ENCODE measurements at places on chromosomes 7 and 10.

GRCh38 chr7:15341817-15342216, 220.0 kb downstream of the AGMO start:
- DNase-seq: no peak

- DNase-seq: no peak
Observed at GRCh38 chr7:38311329-38311937, 38.0 kb upstream of the TARP start.

DNA sequence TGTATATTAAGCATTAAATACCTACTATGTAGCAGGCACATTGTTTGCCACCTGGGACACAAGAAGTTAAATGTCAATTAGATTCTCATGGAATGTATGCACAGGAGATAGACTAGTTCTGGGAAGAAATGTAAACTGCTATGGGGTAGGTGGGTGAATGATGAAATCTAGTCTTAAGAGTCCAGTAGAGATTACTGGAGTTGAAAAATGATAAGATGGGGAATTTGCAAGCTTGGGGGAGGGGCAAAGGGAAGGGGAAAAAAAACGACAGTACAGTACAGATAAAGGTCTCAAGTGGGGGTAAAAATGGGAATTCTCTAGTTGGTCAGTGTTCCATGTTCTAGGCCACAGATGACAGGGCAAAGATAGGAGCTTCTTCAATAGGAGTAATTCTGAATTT, 94.4 kb downstream of the ATE1 start:
- no peak for DNase-seq

- DNase-seq: no peak
Observed at GRCh38 chr10:98487649-98488048, 40.9 kb upstream of the HPS1 start.

DNA sequence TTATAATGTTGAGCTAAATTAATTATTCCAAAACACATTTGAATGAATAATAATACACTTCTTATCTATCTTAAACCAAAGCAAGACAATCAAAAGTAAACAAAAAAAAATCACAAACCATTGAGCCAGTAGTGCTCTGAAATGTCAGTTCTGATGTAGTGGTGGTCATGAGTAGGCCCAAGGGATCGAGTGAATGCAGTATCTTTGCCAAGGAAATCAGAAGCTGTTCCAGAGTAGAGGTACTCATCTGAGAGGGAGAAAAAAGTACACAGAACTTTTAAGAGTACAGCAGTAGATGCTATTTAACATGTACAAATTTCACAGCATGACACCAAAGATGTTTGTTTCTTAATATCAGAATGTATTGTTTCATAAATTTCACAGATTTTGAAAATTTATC, 121.5 kb downstream of the SEMA3D start:
- DNase-seq: no peak

DNA sequence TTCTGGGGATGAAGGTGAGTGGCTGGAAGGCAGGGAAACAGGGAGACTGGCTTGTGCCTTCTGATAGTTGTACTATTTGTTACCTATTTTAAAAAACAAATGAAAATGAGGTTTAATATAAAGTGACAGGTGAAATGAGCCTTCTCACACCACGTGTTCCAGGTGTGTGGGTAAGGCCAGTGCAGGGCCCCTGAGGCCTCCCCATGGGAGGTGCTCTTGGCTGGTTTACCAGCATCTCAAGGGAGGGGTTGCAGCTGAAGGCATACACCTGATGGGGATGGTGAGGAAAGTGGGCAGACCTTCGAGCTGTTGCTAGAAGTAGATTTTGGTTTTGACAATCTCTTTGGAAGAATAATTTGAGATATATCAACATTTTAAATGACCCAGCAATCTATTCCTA, 103.6 kb downstream of the ARHGAP22 start:
- DNase-seq: no peak

- DNase-seq: no peak
Observed at GRCh38 chr10:116611153-116611545, 9.6 kb upstream of the PNLIPRP2 start.

DNA sequence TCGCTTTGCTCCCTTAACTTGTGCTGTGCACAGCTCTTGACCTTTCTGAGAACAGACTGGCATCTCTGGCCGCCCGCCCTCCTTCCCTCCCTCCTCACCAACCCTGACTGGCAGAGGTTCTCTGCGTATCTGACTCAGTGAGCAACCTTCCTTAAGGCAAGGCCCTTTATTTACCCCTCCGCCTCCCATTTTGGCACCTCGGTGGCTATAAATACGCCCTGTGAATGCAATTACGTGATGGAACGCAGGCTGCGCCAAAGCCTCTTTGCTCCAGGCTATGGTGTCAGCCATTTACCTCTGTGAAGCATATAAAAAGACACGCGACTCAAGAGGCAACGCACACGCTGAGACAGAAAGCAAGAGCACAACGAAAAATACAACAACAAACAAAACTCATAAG, 764.3 kb downstream of the SUGCT start:
- DNase-seq: no peak

DNA sequence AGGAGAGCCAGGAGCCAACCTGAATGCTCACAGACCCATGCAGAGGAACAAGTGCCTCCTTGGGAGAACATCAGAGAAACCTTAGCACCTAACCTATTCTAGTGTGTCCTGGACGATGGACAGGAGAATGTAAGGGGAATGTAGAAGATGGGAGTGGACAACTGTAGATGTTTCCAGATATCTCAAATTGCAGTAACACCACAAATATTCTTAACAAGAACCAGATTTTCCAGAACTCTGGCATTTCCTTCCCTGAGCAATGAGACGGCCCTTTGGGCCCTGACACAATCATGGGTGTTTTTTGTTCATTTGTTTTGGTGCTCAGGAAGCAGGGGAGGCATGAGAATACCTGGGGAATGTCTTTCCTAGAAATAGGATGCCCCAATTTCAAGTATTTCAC, 196.1 kb upstream of the PRSS1 start:
- DNase-seq: no peak

GRCh38 chr7:100908512-100908911, 12.8 kb upstream of the ACHE start:
- no peak for DNase-seq

- DNase-seq: no peak
Observed at GRCh38 chr10:17961551-17962422, 10.1 kb downstream of the SLC39A12 start.

- no peak for DNase-seq
Observed at GRCh38 chr7:97667359-97667758, 64.5 kb upstream of the TAC1 start.

DNA sequence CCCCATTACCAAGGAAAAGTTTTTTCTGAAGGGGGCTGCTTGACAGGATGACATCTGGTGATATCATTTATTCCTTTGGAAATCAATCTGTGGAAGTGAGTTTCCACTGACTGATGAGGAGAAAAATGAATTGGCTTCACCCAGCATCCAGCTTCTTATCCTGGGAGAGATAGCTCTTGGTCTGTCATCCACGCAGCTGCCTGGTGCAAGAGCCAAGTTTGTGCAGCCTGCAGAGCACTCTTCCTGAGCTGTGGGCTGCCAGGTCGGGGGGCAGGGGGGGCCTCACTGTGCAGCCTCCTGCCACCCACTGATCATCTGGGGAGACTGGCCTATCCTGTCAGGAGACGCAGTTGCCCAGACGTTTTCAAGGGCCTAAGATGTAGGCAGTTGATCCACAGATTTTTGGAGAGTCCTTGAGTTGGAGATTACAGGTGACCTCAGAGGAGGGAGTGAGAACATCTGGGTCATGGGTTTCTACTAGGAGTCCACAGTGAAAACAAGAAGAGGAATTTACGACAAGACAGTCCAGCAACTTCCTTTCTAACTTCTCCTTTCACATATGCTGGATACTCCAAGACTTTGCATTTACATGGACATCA, 75.4 kb downstream of the EGFR start:
- DNase-seq: no peak

- no peak for DNase-seq
Observed at GRCh38 chr7:668139-668931, 58.2 kb upstream of the DNAAF5 start.

GRCh38 chr10:89283936-89284475, 17.8 kb upstream of the IFIT2 start:
- DNase-seq: no peak

GRCh38 chr7:93559639-93560491, 14.7 kb downstream of the CALCR start:
- DNase-seq: no peak

- DNase-seq: no peak
Observed at GRCh38 chr7:74013539-74014272, 14.3 kb upstream of the ELN start.

- DNase-seq: no peak
Observed at GRCh38 chr7:1977876-1978441, 254.8 kb downstream of the MAD1L1 start.

GRCh38 chr10:116877391-116877790, 28.1 kb downstream of the ENO4 start:
- no peak for DNase-seq

GRCh38 chr7:128053023-128053422, 21.8 kb upstream of the LRRC4 start:
- DNase-seq: no peak

- no peak for DNase-seq
Observed at GRCh38 chr7:56009695-56010094, 41.5 kb downstream of the PSPH start.

GRCh38 chr10:60964257-60965235, 20.6 kb upstream of the RHOBTB1 start:
- no peak for DNase-seq

- no peak for DNase-seq
Observed at GRCh38 chr7:32047075-32047474, 23.1 kb downstream of the PDE1C start.

DNA sequence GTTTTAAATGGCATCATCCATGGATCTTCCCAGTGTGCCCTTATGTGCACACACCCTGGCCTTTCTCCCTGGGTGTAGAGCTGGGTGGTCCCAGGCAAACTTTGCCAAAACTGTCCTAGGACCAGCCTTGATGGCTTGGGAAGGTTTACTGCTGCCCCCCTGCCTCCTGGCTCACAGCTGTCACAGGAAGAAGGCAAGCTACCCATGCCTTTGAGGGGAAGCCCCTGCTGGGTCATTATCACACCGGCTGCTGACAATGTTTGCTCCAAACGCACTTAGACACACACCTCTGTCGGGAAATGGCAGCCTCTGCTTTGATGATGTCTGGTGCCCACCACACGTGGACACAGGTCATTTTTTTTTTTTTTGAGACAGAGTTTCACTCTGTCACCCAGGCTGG, 25.2 kb upstream of the FIGNL1 start:
- DNase-seq: no peak

DNA sequence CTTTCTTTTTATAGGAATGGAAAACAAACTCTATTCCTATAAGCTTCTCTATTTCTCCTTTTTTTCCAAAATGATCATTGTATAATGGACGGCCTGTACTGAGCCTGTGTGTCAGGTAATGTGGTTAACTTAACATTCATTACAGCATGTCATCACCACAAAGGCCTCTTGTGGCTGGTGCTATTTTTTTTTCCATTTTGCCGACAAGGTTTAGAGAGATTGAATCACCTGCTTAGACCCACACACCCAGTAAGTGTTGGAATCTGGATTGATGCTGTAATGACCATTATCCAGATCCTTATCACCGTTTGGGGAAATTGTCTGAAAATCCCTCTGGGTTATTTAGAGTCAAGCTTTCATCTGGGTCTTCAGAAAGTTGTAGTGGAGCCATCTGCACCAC, 18.5 kb downstream of the AKR1B15 start:
- no peak for DNase-seq

DNA sequence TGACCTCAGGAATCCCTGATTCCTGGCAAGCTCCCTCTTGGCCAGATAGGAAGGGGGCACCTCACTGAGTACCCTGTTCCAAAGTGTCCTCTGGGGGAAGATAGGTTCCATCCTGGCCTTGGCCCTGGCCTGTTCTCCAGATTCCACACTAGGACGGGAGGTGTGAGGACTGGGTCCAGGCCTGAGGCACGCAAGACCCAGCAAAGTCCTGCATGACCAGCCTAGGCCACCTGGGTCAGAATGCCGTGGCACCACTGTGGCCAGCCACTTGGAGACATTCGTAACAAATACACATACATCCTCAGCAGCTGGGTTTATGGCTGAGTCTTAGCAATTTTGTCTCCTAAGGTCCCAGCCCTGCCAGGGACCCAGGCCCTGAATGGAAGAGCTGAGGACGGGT, 23.3 kb upstream of the TLX1 start:
- no peak for DNase-seq

DNA sequence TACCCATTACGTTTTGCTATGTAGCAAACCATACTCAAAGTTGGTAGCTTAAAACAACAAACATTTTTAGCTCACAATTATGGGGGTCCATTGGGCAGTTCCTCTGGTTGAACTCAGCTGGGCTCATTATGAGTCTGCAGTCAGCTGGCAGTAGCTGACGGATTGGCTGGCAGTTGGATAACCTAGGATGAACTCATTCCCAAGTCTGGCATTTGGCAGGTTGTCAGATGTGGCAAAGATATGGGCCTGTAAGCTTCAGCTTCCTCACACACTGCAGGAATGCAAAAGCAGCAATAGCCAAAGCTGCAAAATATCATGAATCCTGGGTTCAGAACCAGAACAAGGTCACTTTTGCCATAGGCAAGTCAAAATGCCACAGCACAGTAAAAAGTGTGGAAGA, 412.2 kb upstream of the SORCS1 start:
- no peak for DNase-seq

DNA sequence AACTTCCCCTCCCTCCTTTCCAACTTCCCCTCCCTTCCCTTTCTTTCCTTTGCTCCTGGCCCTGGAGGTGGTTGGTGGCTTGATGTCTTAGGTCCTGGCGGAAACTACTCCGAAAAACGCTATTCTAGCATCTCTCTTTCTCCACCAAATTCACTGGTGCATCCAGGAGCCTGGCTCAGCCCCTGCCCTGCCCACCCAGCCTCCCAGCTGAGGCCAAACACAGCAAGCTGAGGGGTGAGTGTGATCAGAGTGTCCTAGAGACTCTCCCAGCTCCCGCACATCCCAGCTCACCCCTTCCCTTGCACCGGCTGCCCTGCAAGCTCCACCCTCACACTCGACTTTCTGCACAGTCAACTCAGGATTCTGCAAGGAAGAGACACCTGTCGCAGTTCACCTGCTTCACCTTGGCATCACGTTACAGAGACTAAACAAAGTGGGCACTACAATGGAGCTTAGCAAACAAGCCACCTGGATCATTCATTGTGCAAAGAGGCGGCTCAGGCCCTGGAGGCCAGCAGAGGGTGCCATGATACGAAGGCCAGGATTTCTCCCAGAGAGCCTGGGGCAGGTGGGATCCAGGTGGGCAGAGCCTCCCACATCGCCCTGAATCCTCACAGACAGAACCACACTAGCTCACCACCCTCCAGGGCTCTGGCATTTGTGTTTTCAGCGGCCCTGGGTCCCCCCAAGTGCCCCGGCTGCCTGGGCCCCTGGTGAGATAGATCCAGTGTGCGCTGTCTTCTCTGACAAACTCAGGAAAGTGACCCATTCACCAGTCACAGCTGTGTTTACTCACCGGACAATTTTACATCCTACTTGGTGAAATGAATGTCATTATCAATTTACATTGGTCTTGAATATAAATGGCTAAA, 169.6 kb downstream of the TCERG1L start:
- DNase-seq: no peak

DNA sequence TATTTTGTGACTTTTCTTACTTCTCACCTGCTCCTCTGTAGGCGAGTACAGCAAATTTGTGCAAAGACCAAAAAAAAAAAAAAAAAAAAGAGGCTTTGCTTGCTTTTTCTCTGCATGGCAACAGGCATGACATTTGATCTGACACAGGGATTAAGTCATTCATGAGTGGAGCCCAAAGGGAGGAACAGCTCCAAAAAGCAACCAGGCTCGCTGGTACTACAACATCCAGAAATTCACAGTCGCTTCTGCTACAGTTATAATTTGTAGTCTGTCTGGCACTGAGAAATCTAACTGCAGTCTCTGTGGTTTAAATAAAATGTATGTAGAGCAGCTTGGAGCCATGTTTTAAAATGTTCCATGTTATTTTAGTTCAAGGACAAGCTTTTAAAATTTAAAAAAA, 31.7 kb downstream of the MKX start:
- no peak for DNase-seq
